ENCODE measurements at places on chromosomes 16 and 17. TPM values are rescaled to one million over a fixed set of nuclear protein-coding genes. Genes with fewer than 3 reads are reported as not detected.
A peak's percentile ranks its signal among the peaks of the same experiment; 100 is the strongest.

GRCh38 chr17:42880776-42881310, 19.8 kb upstream of the G6PC1 start:
- no peak for DNase-seq

DNA sequence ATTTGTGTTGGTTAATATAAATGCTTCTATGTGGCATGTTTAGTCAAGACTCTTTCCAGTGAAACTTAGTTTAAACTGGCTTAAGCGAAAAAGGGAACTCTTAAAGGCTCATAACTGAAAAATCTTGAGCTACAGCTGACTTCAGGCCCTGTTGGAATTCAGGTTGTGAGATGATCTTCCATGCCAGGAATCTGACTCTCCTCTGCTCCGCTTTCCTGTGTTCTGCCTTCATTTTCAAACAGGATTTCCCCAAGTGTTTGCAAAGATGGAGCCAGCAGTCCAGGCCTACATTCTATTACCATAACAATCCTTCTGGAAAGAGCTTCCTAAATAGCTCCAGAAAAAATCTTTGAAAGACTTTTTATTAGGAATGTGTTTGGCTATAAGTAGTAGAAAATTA, 134.9 kb downstream of the NLK start:
- no peak for DNase-seq

- DNase-seq: no peak
Measured at GRCh38 chr17:81329927-81330883, 35.1 kb upstream of the SLC38A10 start.

GRCh38 chr16:27853651-27854050, 209.9 kb downstream of the GSG1L start:
- no peak for DNase-seq

DNA sequence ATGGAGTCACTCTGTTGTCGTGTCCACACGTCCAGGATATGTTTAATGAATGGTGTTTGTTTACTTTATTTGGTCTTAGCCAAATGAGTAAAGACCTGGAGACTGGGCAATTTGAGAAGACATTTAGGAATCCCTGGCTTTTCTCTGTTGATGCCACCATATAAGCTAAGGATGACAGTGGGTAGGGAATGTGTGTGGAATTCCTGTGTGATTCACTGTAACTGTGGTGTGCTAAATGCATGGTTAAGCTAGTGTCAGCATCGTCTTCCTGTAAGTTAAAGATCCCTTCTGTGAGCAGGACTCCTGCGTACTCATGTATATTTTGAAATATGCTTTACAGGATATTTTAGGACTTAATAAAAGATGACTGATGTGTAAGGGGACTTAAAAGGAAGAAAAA, 26.4 kb downstream of the GOSR1 start:
- no peak for DNase-seq

GRCh38 chr17:13865650-13866049, 203.7 kb upstream of the COX10 start:
- DNase-seq: no peak

GRCh38 chr16:65833171-65833871, 533.2 kb upstream of the CDH5 start:
- DNase-seq: peak; percentile 93

- DNase-seq: no peak
Measured at GRCh38 chr16:81480606-81481206, 36.1 kb downstream of the CMIP start.

- DNase-seq: peak; percentile 66
Measured at GRCh38 chr17:66715745-66716156, 119.2 kb upstream of the CACNG5 start.

- DNase-seq: no peak
Measured at GRCh38 chr16:25841761-25842160, 150.0 kb downstream of the HS3ST4 start.

GRCh38 chr16:84613408-84614072, 4.3 kb downstream of the COTL1 start:
- DNase-seq: no peak

DNA sequence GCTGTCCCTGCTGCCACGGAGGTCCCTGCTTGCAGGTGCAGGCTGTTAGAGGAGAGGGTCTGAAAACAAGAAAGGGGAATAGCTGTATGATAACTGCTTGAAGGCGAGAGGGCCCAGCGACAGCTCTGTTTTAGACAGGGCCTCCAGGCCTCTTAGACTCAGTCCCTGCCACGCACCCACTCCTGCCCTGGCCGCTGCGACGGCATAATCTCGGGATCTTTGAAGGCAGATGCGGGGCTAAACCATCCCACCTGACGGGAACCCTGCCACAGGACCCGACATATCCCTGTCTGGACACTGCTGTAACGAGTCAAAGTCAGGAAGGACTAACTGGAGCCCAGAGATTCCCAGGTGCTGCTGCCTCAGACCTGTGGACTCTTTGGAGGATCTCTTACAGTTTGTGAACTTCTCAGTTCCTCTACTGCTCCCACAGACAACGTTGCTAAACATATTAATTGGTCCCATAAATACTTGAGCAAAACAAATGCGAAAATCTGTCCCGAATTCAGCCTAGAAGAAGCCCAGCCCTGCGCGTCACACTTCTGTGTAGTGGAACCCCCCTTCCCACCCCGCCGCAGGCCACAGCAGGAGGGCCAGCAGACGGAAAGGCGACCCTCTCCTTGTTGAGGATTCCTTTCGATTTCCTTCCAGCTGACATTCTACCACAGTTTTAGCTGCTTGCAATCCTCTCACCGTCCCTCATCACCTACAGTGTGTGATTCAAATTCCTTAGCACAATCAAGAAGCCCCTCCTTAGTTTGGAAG, 998 bp upstream of the TMEM11 start:
- DNase-seq: no peak

- no peak for DNase-seq
Measured at GRCh38 chr17:266701-267667, 85.5 kb upstream of the DOC2B start.

GRCh38 chr16:10026593-10026992, 155.6 kb downstream of the GRIN2A start:
- no peak for DNase-seq

GRCh38 chr17:69326377-69327059, 415 bp downstream of the ABCA5 start:
- no peak for DNase-seq

DNA sequence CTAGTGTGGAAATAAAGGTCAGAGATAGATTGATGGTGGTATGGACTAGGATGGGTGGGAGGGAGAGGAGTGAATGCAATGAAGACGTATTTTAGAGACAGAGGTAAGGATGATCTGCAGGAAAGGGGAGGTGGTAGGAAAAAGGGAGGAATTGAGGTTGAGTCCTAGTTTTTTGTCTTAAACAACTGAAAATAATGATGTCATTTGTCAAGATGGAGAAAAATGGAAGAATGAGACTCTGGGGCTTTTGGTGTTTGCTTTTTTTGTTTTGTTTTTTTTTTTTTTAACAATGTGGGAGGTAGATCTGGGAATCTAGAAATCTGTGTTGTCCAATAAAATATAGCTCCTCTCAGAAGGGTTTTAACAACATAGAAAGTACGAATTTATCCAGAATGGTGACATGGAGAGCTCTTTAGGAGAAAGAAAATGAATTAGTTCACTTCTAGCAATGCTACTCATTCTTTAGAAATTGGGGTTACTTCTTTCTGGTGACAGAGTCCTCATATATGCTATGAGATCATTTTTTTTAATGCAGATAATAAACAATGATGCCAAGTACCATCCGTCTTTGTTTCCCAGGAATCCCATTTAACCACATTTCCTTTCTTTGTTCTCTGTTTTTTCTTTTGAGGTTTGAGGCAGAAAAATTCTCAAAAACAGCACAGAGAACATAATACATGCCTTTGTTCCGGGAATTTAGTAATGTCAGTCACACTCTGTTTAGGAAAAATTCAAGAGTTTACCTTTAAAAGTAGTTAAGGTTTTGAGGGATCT, 225.3 kb upstream of the COX10 start:
- DNase-seq: no peak

DNA sequence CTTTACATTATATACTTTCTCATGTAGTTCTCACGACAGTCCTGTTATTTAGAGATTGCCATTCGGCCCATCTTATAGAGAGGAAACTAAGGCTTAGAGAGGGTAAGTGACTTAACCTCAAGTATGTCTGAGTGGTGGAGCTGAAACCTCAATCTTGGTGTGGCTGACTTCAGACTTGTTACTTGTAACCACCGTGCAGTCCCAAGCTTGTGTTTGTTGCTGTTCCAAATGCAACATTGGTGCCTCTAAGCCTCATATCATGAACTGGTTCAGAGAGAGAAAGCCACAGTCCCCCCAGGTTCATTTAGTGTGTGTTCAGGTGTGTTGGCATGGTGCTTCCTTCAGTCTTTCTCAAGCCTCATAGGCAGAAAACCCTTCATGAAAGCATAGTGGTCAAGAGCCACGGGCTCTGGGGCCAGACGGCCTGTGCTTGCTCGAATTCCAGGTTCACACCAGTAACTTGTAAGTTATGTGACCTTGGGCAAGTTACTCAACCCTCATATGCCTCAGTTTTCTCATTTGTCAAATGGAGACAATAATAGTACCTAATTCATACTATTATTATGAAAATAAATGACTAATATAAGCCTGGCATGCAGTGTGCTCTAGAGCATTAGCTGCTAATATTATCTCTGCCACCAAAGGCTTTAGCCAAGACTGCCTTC, 39.9 kb downstream of the CDH1 start:
- no peak for DNase-seq

DNA sequence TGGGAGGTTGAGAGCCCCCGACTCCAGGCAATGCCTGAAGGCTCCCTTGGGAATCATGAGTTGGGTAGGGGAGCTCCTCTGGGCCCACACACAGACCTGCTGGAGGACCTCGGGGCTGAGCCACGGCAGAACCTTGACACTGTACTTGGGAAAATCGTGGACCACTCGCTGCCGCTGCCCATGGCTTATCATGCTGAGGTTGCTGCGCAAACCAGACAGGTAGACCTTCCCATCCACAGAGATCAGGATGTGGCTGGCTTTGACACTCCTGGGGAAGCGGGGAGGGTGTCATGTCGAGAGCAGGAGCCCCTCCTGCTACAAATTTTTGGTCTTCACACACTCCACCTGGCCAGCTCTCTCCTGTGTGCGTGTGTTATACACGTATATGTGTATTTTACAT, 7.2 kb upstream of the LIMD2 start:
- no peak for DNase-seq

- peak; percentile 20 for DNase-seq
Measured at GRCh38 chr17:39963829-39964228, 1.0 kb downstream of the GSDMA start.

GRCh38 chr16:51144203-51144602, 6.9 kb downstream of the SALL1 start:
- DNase-seq: no peak

DNA sequence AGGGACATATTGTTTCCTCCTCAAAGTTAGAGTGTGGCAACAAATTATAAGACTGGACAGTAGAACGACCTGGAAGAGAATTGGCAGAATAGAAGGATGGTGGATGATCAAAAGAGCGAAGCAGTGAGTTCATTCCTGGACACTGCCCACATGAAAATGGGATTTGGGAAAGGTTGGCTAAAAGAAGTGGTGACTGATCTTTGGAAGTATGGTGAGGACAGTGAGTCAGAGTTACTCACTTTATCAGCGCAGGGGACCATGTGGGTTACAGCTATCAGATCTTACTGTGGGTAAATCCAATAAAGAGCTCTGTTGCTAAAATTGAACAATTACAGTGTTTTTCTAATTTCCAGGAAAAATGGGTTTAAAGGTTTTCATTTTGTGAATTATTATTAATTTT, 2.7 kb upstream of the TANC2 start:
- DNase-seq: peak; percentile 88

DNA sequence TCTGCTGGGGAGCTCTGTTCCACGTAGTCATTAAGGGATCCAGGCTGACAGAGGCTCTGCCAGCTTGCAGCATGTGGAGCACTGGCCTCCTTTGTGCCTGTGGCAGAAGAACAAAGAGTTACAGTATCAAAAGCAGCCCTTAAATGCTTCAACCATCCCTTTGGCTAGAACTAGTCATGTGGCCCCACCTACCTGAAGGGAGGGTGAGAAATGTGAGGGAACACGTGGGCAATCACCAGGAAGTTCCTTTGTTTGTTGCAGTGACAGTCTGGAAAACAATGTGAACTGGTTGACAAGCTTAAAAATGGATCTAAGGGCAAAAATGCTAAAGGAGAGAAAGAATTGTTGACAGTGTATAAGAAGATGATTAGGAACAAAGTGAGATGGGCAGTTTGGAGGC, 290.4 kb upstream of the HSBP1 start:
- peak; percentile 14 for DNase-seq

DNA sequence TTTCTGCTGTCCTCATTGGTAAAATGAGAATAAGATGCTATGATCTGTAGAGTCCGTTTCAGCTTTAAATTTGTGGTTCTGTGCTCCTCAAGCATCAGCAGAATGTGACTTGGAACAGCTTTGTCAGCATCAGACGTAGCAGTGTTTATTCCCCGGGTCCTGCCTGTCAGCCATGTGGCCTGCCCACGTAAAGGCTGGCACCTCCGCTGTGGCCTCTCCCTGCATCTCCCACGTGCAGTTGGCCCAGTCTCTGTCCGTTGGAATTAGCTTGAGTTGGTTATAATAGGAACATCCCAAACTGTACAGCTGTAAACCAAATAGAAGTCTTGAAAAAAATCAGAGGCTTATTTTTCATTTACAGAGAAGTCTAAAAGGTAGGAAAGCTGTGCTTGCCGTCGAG, 61.7 kb downstream of the ARHGAP44 start:
- DNase-seq: no peak

- DNase-seq: no peak
Measured at GRCh38 chr16:31148281-31148728, 1.6 kb downstream of the PRSS36 start.

- DNase-seq: no peak
Measured at GRCh38 chr16:6232056-6232455, 1100.6 kb upstream of the RBFOX1 start.

DNA sequence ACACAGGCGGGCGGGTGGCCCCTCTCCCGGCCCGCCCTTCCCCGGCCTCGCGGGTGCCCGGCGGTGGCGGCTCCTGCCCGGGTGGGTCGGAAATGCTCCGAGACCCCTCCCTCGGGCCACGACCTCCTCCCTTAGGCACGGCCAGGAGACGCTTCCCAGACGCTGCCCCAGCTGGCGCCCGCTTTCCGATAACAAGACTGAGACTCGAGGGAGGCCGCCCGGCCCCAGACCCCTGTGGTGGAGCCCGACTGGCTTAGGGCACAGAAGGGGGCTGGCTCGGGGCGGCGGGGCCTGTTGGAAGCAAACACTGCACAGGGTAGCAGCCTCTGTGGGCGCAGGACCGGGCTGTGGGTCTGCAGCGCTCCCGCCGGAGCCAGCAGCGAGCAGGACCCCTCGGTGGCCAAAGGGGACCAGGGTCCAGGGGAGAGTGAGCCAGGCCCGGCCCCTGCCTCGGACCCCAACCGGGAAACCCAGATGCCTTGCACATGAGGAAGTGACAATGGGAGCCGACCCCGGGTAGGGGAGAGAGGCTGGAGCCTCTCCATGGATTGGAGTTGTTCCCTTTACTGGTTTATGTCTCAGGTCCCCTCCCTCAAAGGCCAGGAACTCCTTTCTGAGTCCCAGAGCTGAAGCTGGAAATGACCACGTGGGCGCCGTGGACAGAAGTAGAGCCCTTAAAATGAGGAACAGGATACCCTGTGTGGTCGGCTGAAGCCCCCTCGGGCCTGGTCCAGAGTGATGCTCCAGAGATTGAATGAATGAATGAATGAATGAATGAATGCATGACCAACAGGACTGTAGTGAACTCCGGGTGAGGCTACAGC, 19.8 kb upstream of the ADCY7 start:
- no peak for DNase-seq

- DNase-seq: no peak
Measured at GRCh38 chr16:8795091-8795490, 2.3 kb downstream of the TMEM186 start.

ZNF597 gene
- 3.2 TPM for total RNA-seq

CLEC19A gene
- 0.38 TPM for total RNA-seq

PTX4 gene
- total RNA-seq: not detected

KCNJ2 gene
- not detected for total RNA-seq

SMYD4 gene
- 5.1 TPM for total RNA-seq

FOXF1 gene
- 2.1 TPM for total RNA-seq

CES5A gene
- not detected for total RNA-seq

BCL7C gene
- total RNA-seq: 57.3 TPM

SHISA6 gene
- total RNA-seq: not detected

Data from A172 (cell line).